ENCODE measurements at places on chromosomes 12 and 14.
A peak's percentile ranks its signal among the peaks of the same experiment; 100 is the strongest.

GRCh38 chr14:26522967-26523366, 74.9 kb downstream of the NOVA1 start:
- no peak for DNase-seq

DNA sequence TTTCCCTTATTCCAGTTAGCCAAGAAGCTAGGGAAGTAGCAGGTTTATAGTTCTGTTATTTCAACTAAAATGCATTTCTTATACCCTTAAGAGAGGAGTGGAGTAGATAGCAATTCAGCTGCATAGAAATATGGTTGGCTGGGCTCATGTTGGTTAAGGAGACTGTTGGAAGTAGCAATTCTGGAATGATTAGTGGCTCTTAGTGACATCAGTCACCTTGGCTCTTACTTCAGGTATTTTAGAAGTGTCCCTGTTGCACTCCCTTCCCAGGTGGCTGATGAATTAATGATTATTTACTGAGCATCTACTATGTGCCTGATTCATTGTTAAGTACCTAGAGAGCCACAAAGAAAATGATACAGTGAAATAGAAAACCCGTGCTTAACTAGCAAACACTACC, 128.1 kb downstream of the MGST1 start:
- no peak for DNase-seq

DNA sequence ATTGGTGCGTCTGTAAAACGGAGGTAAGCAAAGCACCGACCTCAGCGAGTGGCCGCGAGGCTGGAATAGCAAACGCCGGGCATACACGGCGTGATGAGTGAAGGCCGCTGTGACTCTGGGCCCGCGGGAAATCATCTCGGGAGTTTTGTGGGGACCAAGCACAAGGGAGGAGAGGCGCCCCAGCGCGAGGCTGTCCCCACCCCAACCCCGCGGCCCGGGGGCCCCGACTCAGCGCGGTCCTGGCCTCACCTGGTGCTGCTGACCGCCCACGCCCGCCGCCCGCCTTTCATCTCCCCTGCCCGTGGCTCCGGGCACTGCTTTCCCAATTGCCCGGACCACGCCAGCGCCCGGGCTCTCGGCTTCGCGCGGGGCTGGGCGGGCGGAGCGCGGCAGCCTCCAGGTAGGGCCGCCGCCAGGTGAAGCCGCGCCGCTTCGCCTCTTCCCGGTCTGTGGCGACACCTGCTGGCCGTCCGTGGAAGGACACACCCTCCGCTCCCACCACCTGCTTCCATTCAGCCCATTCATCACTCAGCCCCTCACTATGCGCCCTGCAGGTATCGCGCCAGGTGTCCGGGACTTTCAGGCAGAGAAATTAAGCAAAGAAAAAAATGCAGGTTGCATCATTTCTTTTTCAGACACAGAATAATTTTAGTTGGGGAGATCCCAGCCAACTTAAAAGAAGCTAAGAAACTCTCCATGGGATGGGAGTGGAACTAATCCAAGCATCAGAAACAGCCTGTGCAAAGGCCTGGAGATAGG, 360.4 kb downstream of the MED13L start:
- peak; percentile 37 for DNase-seq

DNA sequence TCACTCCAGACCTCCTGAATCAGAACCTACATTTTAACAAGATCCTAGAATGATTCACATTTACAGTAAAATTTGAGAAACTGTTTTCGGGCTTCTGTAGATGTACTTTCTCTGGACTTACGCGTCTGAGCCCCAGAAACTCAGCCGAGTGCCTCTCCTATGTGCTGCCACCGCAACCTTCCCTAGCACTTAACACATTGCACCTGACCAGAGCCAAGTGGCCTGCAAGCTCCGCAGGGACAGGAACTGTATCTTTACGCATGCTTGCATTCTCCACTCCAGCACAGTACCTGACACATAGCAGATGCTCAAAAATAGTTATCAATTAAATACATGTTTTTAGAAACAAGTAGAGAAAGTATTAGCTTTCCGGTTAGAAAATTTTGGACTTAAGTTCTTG, 1.2 kb downstream of the SMCO2 start:
- DNase-seq, result no peak
